ENCODE measurements at places on chromosomes 3 and 15.

DNA sequence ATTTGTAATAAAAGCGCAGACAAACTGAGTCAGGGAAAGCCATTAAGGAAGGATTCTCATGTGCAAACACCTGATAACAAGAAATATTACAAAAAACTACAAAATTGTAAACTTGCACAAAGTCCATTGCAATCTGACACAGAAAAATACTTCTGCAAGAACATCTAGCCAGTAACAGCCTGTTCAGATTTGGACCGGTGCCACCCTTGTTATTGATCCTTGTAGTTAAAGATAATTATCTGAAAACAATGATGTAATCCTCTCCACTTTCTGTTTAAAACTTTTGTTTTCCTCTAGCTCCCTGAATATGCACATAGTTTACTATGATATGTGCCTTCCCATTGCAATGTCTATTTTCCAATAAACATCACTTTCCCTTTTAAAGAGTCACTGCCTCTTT lies 1090.2 kb downstream of the PLOD2 start:
- no peak for DNase-seq

DNA sequence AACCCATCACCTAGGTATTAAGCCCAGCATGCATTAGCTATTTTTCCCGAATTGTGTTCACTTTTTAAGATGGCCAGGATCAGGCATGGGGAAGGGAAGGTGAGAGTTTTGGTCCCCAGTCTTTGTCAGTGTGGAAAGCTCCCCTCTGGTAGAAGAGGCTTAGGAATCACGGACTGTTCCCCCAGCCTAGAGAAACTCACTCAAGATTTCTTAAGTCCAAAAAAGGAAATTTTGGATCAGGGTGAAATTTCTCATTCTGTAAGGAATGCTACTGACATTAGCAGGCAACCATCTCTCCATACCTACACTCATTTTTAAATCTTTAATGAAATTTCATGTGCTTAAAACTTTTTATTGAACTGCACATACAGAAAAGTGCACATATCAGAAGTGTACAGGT lies 70.3 kb upstream of the GALNT15 start:
- DNase-seq, result no peak

DNA sequence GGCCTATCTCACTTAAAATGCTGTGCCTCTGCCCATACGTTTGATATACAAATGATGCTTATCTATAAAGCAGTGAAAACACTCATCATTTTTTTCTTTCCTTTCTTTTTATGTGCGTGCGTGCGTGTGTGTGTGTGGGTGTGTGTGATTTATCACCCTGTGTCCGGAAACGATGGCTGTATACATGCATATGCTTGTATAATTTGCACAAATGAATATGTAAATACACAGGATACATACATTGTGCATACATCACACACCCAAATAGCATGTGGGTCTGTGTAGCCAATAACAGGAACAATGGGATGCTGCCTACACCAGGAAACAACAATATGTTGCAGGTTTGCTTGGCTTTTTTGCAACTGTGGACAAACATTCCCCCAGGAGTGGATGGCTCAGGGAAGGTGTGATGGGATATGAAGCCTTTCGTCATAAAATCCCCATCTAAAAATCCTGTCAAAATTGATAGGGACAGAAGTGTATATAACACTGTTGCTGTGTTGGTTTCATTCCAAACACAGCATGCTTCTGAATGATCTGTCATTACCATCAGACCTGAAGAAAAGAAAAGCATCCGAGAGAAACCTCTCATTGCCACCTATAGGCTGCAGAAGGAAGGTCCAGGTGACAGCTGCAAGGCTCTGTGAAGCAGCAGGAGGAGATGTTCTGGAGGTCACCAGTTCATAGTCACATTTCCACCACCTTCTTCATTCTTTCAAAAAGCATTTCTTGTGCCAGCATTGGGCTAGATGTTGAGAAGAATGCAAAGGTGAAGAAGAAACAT lies 503.9 kb upstream of the NR2F2 start:
- no peak for DNase-seq

- DNase-seq, result no peak
Measured at GRCh38 chr15:59170295-59171066, 36.2 kb upstream of the LDHAL6B start.

GRCh38 chr15:78761020-78761419 lies 50.2 kb downstream of the ADAMTS7 start:
- DNase-seq, result no peak

- DNase-seq, result peak; percentile 7
Measured at GRCh38 chr3:106332884-106333283, 464.1 kb upstream of the CBLB start.

GRCh38 chr3:152281133-152281713 lies 12.5 kb downstream of the MBNL1 start:
- no peak for DNase-seq

DNA sequence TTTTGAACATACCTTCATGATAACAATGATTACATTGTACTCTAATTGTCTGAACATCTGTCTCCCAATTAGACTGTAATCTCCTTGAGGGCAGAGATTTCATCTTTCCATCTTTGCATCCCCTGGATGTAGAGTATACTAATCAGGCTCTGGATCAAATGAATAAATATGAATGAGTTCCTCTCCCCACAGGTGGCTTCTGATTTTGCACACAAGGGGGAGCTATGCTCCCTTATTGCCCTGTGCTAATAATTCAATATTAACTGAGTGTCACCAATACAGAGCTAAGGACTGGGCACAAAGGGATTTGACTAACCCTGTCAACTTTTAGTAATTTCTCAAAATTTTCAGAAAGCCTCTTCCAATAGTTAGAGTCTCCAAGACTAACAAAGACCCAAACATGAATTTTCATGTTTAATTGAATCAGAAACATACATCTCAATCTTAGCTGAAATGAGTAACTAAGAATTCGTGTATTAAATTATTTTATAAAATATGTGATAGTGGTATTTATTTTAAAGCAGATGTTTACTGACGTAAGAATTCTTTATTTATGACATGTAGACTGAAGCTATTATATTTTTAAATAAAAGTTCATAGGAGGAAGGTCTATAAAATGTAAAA lies 3.0 kb downstream of the DUOXA1 start:
- DNase-seq, result no peak

GRCh38 chr3:128491691-128491940 lies 1.4 kb downstream of the GATA2 start:
- DNase-seq, result no peak

DNA sequence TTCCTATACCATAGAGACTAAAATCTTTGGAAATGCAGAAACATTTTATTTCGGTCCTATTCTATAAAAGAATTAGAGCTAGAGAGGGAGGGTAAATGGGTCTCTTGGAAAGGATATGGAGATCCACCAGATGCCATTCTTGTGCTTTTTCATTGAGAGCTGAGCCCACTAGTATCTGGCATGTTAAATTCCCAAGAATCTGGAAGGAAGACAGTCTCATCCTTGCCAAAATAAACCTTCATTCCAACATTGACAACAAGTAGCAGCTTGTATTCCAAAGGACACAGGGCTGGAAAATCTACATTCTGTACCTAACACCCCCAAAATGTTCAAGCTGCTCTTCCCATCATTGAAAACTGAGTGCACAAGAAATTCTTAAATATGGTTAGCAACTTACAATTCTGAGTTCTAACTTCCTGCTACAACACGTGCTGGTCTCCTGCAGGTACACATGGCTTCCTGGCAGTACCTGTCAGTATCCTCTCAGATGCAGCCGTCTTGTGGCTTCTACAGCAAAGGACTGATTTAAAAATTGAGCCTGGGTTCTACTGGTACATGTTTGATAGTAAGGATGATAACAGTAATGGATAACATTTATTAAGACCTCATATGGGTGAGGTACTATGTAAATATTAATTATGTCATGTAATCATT lies 348.1 kb downstream of the SV2B start:
- DNase-seq, result no peak

GRCh38 chr15:39884351-39884750 lies 35.7 kb downstream of the GPR176 start:
- DNase-seq, result no peak

DNA sequence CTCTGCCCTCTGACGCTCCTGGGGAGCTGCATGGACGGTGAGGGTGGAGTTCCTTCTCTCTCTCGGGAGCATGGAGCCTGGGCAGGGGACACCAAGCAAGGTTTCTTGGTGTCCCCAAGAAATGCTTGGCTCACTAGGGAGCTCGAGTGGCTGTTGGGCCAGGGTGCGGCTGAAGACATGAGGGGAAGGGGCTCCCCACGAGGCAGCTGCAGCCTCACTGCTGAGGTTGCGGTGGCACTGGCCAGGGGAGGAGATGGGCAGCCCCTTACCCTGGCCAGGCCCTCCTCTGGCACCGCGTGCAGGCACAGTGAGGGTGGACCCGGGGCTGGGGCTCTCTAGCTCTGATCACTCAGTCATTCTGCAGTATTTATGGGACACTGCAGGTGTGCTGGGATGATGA lies 43.5 kb upstream of the SLC41A3 start:
- DNase-seq, result no peak

- no peak for DNase-seq
Measured at GRCh38 chr3:140910860-140911259, 30.8 kb upstream of the SLC25A36 start.

DNA sequence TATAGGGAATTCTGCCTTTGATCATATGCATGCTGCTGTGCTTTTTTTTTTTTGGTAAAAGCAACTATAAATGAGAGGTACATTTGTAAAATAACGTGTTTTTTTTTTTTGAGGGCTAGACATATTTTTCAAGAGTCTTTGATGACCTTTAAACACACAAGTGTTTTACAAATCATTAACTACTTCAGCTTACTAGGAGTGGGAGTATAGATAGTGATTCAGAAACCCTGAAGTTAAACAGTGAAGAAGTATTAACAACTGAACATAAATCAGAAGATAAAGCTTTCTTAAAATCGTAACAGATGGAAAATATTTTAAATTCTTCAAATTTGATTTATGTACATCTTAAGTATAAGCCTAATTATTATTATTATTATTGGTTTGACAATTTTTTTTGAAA lies 2.9 kb upstream of the GMNC start:
- no peak for DNase-seq

GRCh38 chr3:129663045-129663446 lies 56.6 kb upstream of the PLXND1 start:
- no peak for DNase-seq

DNA sequence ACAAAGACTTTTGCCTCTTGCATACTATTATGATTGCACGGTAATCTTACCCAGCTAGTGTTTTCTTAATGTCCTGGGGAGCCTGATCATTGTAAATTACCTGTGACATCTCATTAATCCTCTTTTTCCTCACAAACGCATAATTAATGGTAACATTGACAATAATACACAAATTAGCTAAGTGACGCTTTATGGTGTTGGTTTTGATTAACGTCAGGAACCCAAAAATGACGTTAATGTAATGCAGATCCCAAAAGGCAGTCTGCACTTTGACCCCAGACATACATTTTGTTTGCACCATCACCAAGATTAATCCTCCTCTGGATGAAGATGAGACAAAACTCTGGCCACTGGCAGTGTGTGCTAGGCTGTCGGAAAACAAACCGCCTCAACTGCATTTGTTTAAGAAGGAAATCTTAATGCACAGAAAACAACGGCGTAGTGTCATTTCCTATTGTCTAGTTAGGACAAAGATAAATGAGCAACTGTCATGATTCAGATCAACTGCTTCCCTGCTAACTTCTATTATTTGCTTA lies 83.9 kb upstream of the CDIN1 start:
- DNase-seq, result no peak

DNA sequence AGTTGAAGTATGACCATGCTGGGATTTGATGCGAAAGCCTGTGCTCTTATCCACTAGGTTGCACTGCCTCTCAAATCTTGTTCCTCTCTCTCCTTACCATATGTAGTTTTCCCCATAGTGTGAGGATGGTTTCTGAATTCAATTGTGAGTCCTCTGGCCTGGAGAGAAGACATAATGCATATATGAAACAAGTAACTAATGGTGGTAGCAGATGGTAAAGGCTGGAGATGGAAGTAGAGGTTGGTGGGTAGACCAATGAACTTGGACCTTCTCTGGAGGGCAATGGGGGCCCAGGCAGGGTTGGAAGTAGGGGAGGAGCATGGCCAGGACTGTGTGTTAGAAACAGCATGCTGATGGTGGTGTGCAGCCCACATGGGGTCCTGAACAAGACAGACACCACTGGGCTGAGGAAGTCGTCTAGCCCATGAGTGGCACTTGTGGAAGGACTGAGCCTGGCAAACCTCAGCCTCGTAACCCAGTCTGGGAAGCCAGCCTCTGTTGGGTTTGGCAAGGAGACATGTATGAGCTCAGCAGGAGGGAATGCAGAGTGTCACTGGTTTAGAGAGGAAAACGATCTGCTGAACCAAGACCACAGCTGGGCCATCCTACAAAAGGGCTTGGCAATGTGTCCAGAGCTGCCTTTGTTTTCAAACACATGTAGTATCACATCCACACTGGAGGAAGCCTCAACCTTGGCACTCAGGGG lies 18.5 kb upstream of the LMCD1 start:
- DNase-seq, result no peak

DNA sequence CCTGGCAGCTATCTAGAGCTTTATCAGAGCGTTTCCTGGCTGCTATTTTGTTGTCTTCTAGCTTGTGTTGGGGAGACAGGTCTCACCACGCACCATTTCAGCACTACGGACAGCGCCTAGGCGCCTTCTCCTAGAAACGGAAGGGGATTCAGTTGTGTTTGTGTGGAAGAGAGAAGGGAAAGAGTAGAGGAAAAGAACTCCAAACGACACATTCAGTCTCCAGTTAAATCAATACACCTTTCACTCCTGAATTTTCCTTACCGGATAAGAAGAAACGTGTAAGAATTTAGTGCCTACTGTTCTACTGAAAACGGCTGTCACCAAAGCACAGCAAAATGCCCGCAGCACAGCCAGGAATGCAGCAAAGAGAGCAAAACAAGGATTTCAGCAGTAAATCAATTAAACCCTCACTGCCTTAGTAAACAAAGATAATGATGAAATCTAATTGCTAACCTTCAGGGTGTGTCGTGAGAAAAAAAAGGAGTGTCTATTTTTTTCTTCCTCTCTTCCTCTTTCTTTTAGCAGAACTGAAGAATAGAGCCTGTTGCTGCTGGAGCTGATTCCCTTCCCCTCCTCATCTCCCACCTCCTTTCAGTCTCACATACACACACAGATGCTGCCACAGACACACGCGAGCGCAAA lies 412 bp upstream of the CTXN2 start:
- DNase-seq, result peak; percentile 44

DNA sequence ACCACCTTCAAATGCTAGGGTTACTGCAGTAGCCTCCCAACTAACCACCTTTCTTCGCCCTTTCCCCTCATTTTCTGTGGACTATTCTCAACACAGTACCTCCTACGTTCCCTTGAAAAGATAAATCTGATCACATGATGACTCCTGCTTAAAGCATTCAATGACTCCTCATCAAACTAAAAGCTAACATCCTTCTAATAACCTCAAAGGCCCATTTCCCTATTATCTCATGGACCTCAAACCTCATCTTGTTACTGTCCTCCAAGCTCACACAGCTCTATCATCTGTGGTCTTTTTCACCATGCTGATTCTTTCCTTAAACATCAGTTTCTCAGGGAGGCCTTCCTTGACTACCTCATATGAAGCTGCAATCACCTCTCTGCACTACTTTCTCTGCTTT lies 29.6 kb downstream of the GADL1 start:
- no peak for DNase-seq

- DNase-seq, result no peak
Measured at GRCh38 chr3:4163011-4163410, 140.2 kb upstream of the SETMAR start.

- no peak for DNase-seq
Measured at GRCh38 chr15:29466292-29466691, 196.7 kb upstream of the NSMCE3 start.

Measured in stimulated activated CD4-positive, alpha-beta T cell treated with anti-CD3 and anti-CD28 coated beads, Interleukin-4, amount 100 ng/mL, for 1 hour (primary cell).